ENCODE measurements at places on chromosomes 5 and 9. TPM values are rescaled to one million over a fixed set of nuclear protein-coding genes. Genes with fewer than 3 reads are reported as not detected.

DNA sequence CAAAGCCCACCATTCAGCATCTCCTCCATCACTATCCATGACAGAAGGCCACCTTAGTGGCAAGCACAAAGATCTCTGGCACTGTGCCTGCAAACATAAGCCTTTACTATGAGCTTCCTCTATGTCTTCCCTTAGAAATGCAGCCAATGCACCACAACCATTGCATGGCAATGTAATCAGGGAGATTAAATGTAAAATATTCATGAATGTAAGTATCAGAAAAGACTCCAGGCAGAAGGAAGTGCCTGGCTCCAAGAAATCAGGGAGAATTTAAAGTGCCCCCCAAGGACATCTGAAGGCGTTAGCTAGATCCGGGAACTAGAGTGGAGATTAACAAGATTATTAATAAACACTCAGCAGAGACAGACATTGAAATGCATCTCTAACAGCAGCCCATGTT lies 32.5 kb upstream of the MYORG start:
- no peak for DNase-seq
- H3K27me3 ChIP-seq: no peaks in the 10 kb centered on the region
- no peak overlapping the region for H3K27ac ChIP-seq
- no peaks in the 10 kb centered on the region for H3K36me3 ChIP-seq
- no peak overlapping the region for H3K4me3 ChIP-seq
- no peaks in the 10 kb centered on the region for H3K4me1 ChIP-seq

- no peaks in the 10 kb centered on the region for H3K36me3 ChIP-seq
- no peak for DNase-seq
- no peak overlapping the region for H3K4me3 ChIP-seq
- H3K27ac ChIP-seq: no peak overlapping the region
Observed at GRCh38 chr9:126979461-126979860, 64.9 kb downstream of the RALGPS1 start.

DNA sequence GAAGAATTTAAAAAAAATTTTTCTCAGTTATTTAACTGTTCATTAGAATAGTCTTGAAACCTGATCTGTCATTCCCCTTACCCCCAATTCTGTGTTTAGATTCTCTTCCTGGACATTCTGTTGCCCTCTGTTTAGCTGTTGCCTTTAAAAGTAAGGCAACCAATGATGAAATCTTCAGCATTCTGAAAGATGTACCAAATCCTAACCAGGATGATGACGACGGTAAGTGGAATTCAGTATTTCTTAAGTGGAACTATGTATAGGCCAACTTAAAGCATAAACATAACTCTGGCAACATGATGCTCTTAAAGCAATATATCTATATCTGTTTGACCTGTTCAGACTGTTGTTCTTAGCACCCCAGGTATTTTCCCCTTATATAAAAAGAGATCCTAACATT lies 27.2 kb downstream of the NCBP1 start:
- H3K4me3 ChIP-seq: no peak overlapping the region
- DNase-seq: no peak
- H3K4me1 ChIP-seq: no peaks in the 10 kb centered on the region
- H3K27me3 ChIP-seq: no peaks in the 10 kb centered on the region
- H3K27ac ChIP-seq: no peak overlapping the region

- peaks cover 12% of the 10 kb centered on the region for H3K4me1 ChIP-seq
- H3K27me3 ChIP-seq: no peaks in the 10 kb centered on the region
Observed at GRCh38 chr5:35811108-35811741, 45.5 kb upstream of the IL7R start.

DNA sequence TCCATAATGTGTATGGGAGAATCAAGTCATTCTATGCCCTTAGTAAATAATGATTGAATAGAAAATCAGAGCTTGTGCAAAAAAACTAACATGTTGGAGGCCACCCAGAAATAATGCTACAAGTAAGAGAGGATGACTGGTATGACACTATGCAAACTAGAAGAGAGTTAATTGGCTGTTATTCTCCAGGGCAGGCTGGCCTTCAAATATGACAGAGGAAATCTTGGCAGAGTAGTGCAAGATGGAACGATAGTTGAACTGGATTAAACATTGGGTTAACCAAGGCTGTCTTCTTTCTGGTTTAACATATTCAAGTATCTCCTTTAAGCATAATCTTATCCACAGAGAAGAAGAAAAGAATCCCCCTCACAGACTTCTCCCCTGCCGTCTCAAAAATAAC lies 196.1 kb downstream of the MPDZ start:
- H3K4me1 ChIP-seq: peaks cover 27% of the 10 kb centered on the region
- peak overlapping the region; percentile 88 for H3K27ac ChIP-seq
- no peaks in the 10 kb centered on the region for H3K36me3 ChIP-seq
- peak overlapping the region; percentile 31 for H3K4me3 ChIP-seq
- DNase-seq: peak; percentile 41

GRCh38 chr5:72557167-72558045 lies 50.2 kb upstream of the ZNF366 start:
- H3K27ac ChIP-seq: no peak overlapping the region
- peak overlapping the region; percentile 50 for H3K4me3 ChIP-seq
- no peaks in the 10 kb centered on the region for H3K27me3 ChIP-seq
- no peaks in the 10 kb centered on the region for H3K36me3 ChIP-seq
- no peak for DNase-seq
- peaks cover 17% of the 10 kb centered on the region for H3K4me1 ChIP-seq

The SGCD gene
- 0.15 TPM for total RNA-seq

- H3K4me1 ChIP-seq: peaks cover 16% of the 10 kb centered on the region
- no peaks in the 10 kb centered on the region for H3K27me3 ChIP-seq
- H3K36me3 ChIP-seq: no peaks in the 10 kb centered on the region
- no peak overlapping the region for H3K4me3 ChIP-seq
Observed at GRCh38 chr5:14630671-14631070, 33.8 kb upstream of the OTULIN start.

DNA sequence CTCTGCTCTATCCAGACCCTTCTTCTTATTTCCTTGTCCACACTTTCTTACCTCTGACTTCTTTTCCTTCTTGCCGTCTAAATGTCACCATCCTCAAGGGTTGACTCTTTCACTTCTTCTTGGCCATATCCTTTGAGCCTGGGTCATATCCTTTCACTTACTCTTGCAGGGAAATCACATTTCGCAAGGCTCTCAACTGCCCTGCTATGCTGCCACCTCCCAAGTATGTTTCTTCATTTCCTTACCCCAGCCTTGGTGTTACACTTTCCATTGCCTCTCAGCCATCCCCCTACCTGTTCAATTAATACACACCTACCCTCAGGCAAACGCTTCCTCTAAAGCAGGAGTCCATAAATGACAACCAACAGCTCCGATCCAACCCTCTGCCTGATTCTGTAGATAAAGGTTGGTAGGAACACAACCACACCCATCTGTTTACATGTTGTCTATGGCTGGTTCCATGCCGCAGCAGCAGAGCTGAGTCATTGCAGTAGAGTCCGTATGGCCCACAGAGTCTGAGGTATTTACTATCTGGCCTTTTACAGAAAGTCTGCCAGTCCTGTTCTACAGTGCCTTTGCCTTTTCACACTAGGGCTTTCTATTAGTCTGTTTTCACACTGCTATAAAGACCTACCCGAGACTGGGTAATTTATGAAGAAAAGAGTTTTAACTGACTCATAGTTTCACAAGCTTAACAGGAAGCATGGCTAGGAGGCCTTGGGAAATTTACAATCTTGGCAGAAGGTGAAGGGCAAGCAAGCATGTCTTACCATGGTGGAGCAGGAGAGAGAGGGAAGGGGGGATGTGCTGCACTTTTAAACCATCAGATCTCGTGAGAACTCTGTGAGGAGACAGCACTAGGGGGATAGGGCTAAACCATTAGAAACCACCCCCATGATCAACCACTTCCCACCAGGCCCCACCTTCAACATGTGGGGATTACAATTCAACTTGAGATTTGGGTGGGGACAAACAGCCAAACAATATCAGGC lies 97.9 kb downstream of the SV2C start:
- no peak overlapping the region for H3K4me3 ChIP-seq
- H3K4me1 ChIP-seq: no peaks in the 10 kb centered on the region
- peaks cover 19% of the 10 kb centered on the region for H3K27me3 ChIP-seq
- DNase-seq: no peak
- H3K36me3 ChIP-seq: no peaks in the 10 kb centered on the region

- H3K27ac ChIP-seq: no peak overlapping the region
- no peaks in the 10 kb centered on the region for H3K4me1 ChIP-seq
- no peak for DNase-seq
Observed at GRCh38 chr9:11471321-11471720, 858.5 kb upstream of the PTPRD start.

GRCh38 chr5:126849101-126849678 lies 72.3 kb downstream of the LMNB1 start:
- no peaks in the 10 kb centered on the region for H3K4me1 ChIP-seq

The SHISAL2B gene
- total RNA-seq: not detected

Measured in PC-3 (cell line).